ENCODE measurements at places on chromosomes 2 and 18.

DNA sequence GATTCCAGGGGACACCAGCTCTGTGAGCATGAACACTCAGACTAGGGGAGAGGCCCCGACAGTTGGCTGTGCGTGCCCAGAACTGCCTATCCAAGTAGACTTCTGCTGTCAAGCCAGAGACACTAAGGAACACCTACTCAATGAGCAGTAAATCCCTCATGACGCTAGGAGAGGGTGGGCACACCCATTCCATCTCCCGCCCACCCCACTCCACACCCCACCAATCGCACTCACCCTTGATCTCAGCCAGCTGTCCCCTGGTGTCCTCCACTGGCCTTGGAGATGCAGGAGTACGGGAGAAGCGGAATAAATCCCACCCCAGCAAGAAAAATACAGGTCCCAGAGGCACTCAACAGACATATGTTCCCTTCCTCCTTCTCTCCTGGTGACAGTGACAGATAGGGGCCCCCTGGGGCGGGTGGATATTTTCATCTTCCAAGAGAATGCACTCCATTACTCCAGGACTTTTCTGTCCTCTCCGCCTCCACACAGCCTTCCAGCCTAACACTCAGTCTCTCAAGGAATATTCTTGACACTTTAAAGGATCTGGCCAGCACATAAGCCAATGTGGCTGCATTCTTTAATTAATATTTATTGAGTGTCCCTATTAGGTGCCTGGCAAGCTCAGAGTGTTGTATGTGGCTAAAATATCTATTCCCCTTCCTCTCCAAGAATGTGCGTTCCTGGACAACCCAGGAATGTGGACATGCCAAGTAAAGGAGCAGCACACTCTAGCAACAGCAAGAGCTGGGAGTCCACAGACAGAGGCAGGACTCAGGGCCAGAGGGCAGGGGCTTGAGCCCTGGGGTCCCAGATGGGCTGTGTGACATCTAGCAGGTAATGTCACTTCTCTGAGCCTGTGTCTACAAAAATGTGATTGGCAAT is 13.1 kb upstream of the SMAD7 start:
- DNase-seq, result no peak

- DNase-seq, result no peak
Measured at GRCh38 chr2:159249990-159250715, 36.4 kb downstream of the WDSUB1 start.

DNA sequence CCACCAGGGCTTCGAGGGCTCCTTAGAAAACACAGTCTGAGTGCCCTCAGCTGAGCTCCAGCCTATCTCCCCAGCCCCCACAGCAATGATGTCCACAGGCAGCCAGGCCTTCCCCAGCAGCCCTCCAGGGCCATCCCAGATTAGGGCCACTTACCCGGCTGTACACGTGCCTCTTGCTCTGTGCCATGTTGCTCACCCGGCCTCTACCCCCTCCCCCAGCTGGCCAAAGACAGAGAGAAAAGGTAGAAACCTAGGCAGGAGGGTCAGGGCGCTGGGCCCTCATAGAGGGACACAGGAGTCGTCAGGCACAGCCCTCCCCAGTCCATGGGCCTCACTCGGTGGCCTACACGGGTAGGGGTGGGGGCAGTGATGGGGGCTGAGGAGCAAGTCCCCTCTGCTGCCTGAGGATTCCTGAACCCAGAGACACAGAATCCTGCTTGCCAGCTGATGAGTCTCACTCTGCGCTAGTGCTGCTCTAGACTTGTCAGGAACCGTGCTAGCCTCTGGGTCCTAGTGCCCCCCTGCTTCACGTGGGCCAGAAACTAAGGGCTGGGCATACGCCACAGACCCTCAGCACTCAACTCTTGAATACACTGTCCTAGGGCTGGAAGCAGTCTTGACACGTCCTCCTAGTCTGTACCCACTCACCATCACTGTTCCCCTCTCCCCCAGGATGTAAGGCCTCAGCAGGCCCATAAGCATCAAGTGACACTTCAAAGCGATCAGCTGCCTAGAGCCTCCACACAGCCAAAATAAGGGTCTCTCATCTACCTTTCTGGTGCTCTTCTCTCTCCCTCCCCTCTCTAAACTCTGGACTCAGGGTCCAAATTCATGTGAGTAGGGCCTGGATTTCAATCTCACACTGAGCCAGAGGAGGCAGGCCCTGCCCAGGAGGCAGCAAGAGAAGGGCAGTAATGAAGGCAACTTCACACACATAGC is at the start of gene DCTN1:
Gene DCTN1 (minus strand): TSS at position 461 of the 939 bp plus-strand sequence. CDS start 274 bp downstream, at position 187.
- DNase-seq, result no peak

- DNase-seq, result no peak
Measured at GRCh38 chr2:105739944-105740530, 4.7 kb upstream of the NCK2 start.

DNA sequence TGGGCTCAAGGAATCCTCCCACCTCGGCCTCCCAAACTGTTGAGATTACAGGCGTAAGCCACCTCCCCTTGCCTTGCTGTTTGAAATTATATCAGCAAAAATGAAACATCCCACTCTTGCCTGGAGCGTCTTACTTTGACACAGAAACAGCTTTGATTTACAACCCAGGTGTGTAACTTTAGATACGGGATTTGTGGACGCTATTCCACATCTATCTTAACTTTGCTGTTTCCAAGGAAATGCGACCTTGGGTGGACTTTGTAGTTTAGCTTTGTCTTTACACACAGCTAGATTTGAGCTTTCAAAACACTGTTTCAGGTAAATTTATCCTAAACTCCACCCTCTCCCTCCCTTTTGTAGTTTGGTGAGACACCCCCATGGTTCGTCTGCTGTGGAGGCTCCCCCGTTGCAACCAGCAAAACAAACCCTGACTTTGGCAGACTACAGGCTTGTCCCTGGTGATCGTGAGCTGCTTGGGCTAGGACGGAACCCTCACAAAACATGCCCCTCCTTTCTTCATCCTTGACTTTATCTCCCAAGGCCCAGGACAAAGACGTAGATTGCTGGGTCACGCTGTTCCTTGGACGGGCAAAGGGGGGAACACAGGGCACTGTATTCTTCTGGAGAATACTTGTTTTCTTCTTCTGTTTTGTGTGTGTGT is 5.5 kb upstream of the MSH6 start:
- DNase-seq, result no peak
